ENCODE measurements at places on chromosomes 5 and 9.

GRCh38 chr9:91034976-91035824, 233.6 kb downstream of the SYK start:
- DNase-seq: no peak

GRCh38 chr9:99146574-99146973, 41.7 kb downstream of the TGFBR1 start:
- no peak for DNase-seq

GRCh38 chr9:76369583-76369982, 24.6 kb downstream of the RFK start:
- DNase-seq: peak; percentile 42

DNA sequence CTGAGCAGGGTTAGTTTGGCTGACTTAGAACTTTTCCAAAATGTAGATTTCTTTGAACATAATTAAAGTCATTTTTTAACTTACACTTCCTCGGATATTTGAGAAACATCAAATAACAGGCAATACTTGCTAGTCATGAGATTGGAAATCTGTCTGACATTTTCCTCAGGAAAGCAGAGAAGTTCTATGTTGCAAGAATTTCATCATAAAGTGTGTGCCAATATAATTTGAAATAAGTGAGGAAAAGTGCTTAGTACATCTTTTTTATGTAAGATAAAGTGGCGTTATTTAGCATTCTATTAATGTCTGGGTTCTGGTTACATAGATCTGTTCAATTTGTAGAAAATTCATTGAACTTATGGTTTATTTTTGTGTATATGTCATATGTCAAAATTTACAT, 48.7 kb upstream of the C5orf47 start:
- no peak for DNase-seq
